Left lobe of liver (tissue), 2 donors: ENCODE measurements at places on chromosomes 4 and X.

GRCh38 chrX:114800719-114801118 is 216.7 kb downstream of the IL13RA2 start:
- no peak for DNase-seq

DNA sequence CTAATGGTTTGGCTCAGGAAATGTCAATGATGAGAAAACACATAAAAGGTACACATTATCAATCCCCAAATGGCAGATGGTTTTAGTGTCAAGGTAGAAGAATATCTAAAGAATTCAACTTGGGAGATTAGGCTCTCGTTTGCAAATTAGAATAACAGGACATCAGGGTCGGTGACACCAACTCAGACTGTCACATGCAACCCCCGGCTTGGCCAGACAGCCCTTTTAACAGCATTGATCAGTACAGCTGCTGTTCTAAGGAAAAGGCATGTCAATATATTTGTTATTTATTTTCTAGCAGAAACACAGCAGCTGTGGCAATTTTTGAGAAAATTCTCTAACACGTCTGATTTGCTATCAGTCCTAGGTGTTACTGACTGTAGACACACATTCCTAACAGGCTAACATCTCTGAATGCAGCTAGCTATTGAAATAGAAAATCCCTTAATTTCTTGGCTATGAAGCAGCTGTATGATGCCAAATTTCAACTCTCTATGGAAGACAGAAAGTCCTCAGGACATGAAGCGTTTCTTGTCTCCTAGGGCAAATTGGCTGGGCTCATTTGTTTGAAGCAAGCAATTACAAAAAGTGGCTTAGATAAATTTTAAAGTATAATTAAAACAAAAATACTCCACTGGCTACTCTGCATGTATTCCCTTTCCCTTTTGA is 269.0 kb upstream of the CXXC4 start:
- DNase-seq = no peak

- no peak for DNase-seq
Measured at GRCh38 chr4:125620066-125620860, 305.5 kb downstream of the FAT4 start.

DNA sequence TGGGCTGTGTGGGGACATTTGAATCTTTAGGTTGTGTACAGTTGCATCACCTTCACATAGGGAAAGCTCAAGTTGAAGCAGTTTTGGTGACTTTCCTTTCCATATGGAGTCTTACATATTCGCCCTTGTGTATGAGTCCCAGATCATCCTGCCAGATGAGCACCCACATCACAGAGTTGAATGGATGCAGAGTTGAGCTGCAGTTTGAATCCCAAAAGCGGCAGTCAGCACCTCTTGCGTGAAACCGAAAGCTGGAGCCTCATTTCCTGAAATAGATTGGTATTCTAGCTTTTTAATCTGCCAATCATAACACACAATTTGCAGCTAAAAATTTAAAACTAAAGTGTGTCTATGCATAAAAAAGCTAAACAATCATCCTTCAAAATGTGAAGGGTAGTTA is 162.9 kb upstream of the DIPK2B start:
- no peak for DNase-seq

- DNase-seq = no peak
Measured at GRCh38 chr4:86184901-86185285, 175.0 kb downstream of the MAPK10 start.

GRCh38 chr4:68390205-68390935 is 40.5 kb upstream of the YTHDC1 start:
- no peak for DNase-seq

GRCh38 chr4:2924765-2925301 is 38.4 kb downstream of the NOP14 start:
- peak; percentile 49 for DNase-seq

DNA sequence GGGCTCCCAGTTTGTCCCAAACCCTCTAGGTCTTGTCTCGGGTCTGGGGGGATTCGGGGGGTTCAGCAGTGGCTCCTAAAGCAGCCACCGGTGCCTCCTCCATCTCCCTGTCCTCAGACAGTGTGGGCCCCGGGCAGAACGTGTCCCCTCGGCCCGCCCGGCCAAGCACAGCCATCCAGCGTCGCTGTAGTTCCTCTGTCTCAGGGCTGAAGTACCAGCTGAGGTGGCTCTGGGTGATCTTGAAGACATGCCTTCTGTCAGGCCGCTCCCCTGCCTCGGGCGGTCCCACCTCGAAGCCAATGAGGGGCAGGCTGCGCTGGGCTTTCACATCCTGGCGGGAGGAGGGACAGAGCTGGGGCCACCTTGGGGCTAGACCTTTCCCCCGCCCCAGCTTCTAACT is 5.9 kb downstream of the TSR2 start:
- DNase-seq = no peak

DNA sequence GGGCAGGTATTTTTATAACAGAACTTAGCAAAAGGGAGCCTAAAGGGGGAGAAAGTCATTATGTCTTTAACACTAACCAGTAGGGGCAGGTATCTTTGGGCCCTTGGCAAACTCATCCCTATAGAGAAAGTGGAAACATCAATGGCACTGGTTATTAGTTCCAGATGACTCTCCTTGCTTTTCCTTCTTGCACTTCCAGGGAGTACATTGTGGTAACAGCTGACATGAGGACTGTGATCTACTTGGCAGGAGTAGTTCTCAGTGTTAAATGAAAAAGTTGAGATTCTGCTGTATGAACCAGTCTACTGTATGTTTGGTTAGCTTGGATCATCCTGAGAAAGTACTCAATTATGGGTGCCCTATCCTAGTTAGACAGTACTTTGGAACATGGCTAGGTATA is 93.6 kb downstream of the ATXN3L start:
- DNase-seq = no peak

DNA sequence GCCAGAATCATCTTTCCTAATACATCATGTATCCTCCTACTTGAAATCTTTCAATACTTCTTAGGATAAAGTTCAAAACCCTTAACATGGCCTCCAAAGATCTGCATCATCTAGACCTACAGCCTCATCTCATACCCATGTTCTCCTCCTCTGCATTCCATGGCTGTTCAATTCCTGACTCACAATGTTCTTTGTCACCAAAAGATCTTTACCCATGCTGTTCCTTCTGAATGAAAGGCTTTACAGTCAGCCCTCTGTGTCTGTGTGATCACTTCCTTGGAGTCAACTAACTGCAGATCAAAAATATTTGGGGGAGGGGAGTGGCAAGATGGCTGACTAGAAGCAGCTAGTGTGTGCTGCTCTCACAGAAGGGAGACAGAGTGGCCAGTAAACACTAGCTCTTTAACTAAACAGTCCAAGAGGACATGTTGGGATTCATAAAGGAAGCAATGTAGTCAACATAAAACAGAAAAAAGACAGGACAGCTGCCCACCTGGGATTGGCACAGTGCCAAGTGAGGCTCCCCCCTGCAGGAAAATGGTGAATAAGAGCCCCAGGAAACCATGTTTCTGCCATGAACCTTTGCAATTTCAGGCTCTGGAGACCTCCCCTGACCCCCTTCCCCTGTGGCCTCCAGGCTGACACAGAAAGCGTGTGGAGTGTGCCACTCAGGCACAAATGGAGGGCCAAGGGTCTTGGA is 31.9 kb downstream of the CBR4 start:
- DNase-seq = no peak

GRCh38 chrX:127552571-127552970 is 499.6 kb downstream of the ACTRT1 start:
- no peak for DNase-seq

GRCh38 chrX:10795721-10796120 is 175.3 kb upstream of the MID1 start:
- DNase-seq = no peak

DNA sequence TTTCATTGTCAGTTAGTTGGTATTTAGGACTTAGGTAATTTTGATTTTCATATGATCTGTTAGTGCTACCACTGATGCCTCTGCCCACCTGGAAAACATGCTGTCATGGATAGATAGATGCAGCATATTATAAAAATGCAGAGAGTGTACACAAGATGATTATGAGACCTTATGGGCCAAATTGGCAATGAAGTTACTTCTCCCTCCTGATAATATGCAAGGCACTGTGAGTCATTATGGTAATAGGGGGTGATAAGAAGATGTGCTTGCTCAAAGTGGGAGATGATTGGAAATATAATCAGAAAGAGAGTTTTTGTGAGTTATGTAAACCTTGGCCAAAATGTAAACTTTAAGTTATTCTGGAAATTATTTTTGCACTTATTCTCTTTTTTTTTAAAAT is 56.6 kb upstream of the RHOH start:
- DNase-seq = no peak

GRCh38 chrX:56803850-56804681 is 75.0 kb downstream of the NBDY start:
- DNase-seq = no peak
